Foreskin keratinocyte (primary cell): ENCODE measurements at places on chromosomes 5 and 9.

- no peak for DNase-seq
These were observed 43.2 kb downstream of the MAT2B start for GRCh38 chr5:163548649-163549048.

- DNase-seq = no peak
These were observed 6.0 kb downstream of the RALGDS start for GRCh38 chr9:133114886-133115603.

GRCh38 chr5:101590384-101590783 is 687.3 kb upstream of the ST8SIA4 start:
- no peak for DNase-seq

DNA sequence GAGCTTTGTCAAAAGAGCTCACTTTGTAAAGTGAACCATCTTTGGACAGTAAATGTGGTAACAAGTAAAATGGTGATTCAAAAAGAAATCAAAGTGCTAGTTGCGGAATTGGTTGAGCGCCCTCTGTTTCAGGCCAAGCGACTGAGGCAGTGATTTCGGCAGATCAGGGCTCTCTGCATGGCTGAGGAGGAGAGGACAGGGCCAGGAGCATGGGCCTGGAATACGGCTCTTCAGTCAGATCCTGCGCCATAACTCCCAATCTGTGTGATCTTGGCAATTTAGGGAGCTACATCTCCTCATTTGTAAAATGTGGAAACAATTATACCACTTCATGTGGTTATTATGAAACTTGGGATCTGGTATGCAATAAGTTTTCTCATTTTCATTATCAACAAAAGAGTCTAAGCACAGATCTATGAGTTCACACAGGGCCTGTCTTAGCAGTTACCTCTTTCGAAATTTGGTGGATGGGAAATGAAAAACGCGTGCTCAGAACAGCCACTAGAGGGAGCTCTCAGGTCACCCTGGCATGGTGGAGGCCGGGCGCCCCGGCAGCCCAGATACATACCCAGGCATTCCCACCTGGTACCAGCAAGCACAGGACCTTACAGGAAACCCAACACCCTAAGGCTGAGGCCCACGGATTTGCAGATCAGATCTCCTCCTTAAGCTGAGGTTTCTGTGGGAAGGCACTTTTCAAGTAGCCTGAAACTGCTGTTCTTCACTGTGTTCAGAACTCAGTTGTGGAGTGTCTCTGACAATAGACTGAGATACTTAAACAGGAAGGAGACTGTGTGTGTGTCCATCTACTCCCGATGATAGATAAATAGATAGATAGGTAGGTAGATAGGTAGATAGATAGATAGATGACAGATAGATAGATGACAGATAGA is 303.7 kb downstream of the RAB3C start:
- DNase-seq = peak; percentile 57

DNA sequence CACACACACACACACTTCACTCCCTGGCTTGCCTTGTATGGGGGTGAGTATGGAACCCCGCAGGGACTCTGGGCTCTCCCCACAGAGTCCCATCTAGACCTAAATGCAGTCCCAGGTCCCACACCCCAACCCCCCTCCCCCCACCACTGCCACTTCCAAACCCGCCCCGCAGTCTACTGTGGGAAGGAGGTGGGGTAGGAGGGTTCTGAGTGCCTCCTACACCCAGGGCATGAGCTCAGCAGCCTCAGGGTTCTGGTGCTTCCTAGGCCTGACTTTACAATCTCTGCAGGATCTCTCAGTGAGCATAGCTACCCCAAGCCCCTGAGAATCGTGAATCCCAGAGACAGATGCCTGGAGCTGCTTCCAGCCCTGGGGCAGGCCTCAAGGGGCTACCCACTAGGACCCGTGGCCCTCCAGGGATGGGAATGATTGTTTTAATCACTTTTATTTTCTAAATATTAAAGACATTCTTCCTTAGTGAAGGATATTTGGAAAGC is 1.5 kb upstream of the NACC2 start:
- DNase-seq = no peak

- no peak for DNase-seq
These were observed 152.7 kb downstream of the COL23A1 start for GRCh38 chr5:178437386-178438075.

DNA sequence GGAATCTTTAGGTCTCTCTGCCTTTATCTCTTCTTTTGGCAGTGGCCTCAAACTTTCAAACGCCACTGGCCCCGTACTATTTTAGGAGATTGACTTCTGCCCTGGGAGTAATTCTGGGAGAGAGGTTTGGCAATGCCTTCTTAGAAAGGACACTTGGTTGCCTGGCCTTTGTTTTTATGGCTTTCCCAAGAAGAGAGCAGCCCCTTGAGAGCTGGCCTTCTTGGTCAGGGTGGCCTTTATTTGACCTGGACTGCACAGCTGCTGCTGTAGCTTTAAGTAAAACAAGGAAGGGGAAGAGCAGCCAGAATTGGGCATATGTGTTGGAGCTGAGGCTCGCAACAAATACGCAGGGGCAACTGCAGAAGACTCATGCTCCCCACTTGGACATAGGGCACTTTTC is 60.8 kb downstream of the PTPN3 start:
- DNase-seq = no peak

DNA sequence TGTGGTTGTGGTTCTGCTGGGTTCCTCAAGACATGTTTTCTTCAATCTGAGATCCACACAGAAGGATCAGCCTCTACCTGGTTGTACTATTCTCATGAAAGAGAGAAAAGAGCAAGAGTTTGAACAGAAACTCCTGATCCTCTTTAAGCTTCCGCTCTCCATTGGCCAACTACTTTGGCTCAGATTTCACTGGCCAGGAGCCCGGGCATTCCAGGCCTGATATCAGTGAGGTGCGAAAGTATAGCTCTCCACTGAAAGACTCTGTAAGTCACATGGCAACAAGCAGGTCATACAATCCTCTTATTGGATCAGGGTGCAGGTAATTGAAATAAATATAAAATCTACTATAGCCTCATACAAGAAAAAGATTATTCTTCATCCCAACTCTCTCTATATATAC is 920.5 kb downstream of the TLE4 start:
- DNase-seq = no peak

GRCh38 chr5:6570530-6570929 is 62.3 kb downstream of the NSUN2 start:
- no peak for DNase-seq

GRCh38 chr5:102902647-102903046 is 147.5 kb downstream of the PAM start:
- DNase-seq = no peak

DNA sequence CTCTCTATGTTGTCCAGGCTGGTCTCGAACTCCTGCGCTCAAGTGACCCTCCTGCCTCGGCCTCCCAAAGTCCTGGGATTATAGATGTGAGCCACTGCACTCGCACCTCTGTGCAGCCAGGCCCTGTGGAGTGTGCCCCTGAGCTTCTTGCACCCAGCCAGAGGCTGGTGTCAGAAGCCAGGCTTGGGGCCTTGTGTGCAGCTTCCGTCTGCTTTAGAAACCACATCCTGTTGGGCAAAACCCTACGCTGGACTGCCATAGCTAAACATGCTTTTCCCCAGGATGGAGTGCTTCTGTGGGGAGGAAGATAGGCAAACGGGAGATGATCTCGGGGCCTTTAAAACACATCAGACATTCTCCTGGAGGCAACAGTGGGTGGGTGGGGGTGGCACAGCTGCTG is 40.1 kb downstream of the PRRT1B start:
- no peak for DNase-seq

DNA sequence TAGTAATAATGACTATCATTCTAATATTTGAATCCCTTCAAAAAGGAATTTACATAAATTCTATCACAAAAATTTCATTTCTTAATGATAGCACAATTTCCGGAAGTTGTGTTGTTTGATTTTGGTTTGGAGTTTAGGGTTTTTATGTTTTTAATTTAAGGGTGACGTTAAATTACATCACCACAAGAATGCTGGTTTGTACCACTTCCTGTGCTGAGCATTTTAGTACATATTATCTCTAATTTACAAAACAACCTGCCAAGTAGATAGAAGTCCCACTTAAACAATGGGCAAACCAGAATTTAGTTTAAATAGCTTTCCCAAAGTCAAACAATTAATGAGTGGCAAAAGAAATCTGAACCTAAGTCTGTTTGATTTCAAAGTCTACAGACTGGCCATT is 63.4 kb downstream of the DENND1A start:
- DNase-seq = no peak

- DNase-seq = no peak
These were observed 105.1 kb downstream of the MAST4 start for GRCh38 chr5:66701244-66701643.

DNA sequence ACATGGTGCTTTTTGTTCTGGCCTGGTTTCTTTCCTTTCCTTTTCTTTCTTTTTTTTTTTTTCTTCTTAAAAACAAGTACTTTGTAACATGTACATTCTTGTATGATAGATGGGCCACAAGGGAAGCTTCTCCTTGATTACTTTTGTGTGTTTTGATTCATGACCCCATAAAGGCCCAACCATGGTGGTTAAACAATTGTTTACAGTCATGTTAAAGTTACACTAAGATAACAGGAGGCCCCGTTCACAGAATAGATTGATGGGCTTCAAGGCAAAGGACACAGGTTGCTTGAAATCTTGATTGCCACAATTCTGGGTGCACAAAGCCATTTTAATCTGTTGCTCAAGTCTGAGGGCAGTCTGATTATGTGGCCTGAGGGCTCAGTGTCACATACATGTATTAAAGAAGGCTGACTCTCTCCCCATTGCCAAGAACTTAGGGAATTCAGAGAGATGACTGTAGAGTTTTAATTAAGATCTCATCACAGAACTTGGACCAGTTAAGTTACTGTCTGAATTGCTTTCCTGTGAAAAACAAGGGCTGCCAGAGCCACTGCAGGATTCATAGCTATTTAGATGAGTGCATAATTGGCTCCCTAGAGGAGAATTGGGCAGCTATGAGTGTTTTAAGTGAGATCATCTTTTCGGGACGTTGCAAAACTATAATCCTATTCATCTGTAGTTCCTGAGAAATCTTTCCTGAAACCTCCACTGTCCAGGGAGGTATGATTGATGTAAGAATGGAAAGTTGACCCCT is 163.4 kb downstream of the TLE4 start:
- no peak for DNase-seq

DNA sequence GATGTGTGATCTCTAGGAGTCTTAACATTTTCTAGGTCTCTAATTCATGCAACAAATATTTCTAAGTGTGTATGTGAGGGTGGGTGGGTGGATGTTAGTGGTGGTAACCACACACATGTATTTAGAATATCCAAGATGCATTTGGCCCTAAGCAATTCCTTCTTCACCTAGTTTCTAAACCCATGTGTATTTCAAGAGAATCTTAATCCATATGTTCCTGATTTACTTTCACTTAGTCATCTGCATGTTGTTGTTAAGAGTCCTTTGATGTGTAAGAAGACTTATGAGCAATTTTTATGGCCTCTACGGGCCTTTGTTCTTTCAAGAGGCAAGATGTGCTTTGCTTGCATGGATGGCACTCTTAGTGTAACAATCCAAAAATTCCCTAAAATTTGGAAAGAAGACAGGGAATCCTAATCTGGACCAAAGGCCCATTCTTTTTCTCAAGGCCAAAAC is 282.6 kb downstream of the SPATA31D1 start:
- peak; percentile 37 for DNase-seq

DNA sequence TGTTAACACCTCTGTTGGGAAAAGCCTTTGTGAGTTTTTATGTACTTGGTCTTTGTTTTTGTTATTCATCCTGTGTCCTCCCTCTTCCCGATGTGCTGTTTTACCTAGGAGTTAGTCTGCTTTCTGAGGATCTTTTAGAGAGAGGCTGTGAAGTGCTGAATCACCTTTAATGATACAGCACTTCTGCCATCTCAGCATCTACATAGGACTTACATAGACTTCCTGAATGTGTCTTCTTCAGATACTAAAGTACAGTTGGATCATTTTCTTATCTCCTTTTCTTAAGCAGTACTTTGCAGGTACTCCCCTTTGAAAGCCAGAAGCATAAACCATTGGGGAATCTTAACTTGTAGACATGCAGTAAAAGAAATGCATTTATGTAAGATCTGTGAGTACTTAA is 31.5 kb downstream of the OTULIN start:
- DNase-seq = no peak
